ENCODE measurements at places on chromosomes 6 and 20.

- no peak for DNase-seq
Observed at GRCh38 chr6:112305795-112306564, 41.1 kb upstream of the RFPL4B start.

GRCh38 chr6:74931558-74931957, 274.3 kb downstream of the COL12A1 start:
- DNase-seq: peak; percentile 26

GRCh38 chr6:154298297-154298696, 58.3 kb downstream of the IPCEF1 start:
- DNase-seq: no peak

- DNase-seq: no peak
Observed at GRCh38 chr6:122482750-122483080, 11.1 kb upstream of the SERINC1 start.

- no peak for DNase-seq
Observed at GRCh38 chr6:25027221-25027916, 91.6 kb upstream of the RIPOR2 start.

- no peak for DNase-seq
Observed at GRCh38 chr6:137570393-137570792, 76.2 kb upstream of the OLIG3 start.

DNA sequence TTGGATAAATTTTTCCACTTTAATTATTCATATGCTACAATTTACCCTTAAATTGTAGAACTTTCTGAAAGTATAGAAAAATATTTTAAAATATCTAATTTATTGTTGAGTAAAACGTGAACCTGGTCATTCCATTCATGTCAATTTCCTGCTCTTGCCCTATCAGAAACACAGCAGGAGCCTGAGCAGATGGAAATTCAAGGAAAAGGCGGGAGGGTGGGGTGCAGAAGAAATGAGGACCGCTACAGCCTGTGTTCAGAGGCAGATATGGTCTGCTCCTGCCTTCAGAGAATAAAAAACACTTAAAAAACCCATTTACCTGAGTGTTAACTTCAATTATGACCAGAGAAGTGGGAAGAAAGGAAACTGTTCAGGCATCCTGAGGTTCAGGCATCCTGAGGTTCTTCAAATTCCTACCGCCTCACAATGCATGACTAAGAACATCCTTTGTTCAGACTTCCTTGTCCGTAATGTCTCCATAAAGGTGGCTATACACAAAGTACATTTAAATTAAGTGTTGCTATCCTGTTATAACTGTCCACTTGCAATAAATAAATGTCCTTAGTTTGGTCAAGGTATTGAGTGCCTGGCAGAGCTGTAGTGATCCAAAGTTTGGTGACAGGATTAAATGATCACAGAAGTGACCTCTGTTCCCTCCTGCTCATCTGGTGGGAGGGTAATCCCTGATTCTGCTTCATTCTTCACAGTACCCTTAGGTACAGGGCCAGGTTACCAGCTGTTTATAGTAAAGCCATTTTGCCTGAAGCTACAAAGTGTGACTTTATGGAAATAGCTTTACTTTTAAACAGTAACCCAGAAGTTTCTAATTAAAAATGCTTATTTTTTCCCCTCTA, 109.1 kb downstream of the MAN1A1 start:
- no peak for DNase-seq

DNA sequence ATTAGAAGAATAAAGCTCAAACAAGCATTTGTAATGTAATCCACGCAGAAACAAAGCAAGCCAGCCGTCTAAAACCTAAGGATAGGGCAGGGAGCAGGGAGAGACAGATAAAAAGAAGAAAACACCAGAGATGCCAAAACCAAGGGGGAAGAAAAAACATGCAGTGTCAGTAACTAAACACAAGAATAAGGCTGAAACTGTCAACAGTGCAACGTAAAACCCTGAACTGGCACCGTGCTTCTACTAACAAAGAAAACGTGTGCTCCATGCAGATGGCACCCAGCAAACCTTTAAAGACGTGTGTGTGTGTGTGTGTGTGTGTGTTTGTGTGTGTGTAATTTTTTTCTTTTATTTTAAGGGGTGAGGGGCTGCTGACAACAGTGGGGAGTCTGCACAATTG, 88.4 kb upstream of the TAB2 start:
- DNase-seq: no peak

GRCh38 chr20:16647875-16648597, 74.8 kb upstream of the KIF16B start:
- no peak for DNase-seq

Measured in hepatic stellate cell (primary cell).